ENCODE measurements at places on chromosomes 1 and 21.

DNA sequence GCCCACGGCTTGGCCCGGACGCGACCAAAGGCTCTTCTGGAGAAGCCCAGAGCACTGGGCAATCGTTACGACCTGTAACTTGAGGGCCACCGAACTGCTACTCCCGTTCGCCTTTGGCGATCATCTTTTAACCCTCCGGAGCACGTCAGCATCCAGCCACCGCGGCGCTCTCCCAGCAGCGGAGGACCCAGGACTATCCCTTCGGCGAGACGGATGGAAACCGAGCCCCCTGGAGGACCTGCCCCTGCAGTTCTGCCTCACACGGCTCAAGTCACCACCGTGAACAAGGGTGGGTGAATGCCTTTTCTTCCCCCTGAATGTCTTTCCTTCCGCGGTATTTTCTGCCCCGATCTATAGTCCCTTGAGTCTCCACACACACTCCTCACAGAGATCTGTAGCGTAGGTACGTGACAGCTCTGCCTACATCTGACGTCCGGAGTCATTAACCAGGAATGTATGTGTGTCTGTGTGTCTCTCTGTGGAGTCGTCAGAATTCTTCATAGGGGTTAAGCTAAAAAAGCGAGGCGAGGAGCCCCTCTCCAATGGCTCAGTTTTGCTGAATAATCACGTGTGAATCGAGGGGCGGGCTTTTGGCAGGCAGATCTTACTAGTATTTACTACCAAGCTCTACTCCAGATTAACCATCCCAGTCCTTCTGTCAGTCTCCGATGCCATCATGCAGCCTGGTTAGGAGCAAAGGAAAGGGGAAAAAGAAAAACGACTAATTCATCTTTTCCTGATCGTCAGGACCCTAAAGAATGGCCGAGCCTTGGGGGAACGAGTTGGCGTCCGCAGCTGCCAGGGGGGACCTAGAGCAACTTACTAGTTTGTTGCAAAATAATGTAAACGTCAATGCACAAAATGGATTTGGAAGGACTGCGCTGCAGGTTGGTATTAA is at the start of gene CDKN2C:
CDKN2C (plus strand) TSS at position 635 of the 898 bp plus-strand sequence; CDS start at position 759, 124 bp downstream.
- DNase-seq, result peak; percentile 44

DNA sequence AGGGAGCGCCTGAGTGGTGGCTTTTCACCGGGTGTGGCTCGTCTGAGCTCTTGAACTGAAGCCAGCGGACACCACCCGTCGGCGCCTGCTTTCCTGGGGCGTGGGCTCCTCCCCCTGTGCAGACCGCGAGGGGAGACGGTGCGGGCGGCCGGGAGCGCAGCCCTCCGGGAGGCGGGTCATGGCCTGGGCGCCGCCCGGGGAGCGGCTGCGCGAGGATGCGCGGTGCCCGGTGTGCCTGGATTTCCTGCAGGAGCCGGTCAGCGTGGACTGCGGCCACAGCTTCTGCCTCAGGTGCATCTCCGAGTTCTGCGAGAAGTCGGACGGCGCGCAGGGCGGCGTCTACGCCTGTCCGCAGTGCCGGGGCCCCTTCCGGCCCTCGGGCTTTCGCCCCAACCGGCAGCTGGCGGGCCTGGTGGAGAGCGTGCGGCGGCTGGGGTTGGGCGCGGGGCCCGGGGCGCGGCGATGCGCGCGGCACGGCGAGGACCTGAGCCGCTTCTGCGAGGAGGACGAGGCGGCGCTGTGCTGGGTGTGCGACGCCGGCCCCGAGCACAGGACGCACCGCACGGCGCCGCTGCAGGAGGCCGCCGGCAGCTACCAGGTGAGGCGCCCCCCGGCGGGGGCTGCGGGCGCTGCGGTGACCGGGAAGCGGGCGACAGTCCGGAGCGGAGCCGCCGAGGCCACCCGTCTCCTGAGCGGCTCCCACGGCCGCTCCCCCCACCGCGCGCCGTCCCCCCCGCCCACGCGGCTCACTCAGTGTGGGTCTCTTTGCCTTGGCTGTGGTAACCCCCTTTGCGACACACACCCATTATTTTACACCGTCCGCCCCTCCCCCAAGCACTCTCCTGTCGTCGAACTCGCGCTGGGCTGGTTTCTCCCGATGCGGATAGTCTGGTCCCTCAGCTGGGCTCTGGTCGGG is at the start of gene TRIM58:
TRIM58 (plus strand) TSS at position 119 of the 916 bp plus-strand sequence; CDS start at position 179, 60 bp downstream.
- DNase-seq, result no peak

- no peak for DNase-seq
Measured at GRCh38 chr1:118485757-118486156, 300.7 kb upstream of the SPAG17 start.

- DNase-seq, result no peak
Measured at GRCh38 chr1:48644905-48645605, 131.6 kb downstream of the BEND5 start.

DNA sequence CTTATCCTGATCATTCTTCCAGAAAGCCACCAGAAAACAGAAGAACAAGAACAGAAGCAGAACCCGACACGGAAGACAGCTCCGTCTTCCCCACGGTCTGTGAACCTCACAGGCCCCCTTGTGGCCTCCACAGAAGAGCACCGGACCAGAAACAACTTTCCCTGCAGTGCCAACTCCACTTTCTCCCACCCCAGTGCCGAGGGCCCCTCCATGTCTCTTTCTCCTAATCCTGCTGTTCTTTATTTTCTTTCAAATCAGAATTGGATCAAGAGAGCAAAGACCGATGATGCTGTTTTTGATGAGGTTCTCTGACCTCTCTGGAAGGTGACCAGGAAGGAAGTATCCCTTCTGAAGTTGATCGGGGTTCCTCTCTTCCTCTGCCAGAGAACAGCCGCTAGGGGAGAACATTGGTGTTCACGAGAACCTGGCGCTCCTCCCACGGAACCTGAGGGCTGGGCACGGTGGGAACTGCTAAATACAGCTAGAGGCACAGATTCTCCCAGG is 58.9 kb upstream of the CTTNBP2NL start:
- DNase-seq, result peak; percentile 4
